ENCODE measurements at places on chromosomes 12 and 14. TPM values are rescaled to one million over a fixed set of nuclear protein-coding genes. Genes with fewer than 3 reads are reported as not detected.

DNA sequence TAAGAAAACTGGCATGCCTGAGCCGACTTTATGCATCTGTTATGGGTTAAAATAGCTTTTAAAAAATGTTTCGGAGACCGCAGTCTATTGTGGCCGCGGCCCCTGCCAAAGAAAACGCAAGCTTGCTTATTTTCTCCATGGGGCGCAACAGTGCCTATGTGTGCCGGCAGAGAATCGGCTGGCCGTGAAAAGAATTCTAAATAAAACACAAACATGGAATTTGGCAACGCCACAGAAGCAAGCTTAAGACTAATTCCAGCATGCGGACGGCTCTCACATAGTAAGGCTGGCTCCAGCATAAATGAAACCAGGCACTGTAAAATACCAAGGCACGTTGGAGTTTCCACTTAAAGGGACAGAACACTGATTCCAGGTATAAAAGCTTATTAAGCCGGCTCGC, 56.7 kb downstream of the BCL11B start:
- no peak for DNase-seq

DNA sequence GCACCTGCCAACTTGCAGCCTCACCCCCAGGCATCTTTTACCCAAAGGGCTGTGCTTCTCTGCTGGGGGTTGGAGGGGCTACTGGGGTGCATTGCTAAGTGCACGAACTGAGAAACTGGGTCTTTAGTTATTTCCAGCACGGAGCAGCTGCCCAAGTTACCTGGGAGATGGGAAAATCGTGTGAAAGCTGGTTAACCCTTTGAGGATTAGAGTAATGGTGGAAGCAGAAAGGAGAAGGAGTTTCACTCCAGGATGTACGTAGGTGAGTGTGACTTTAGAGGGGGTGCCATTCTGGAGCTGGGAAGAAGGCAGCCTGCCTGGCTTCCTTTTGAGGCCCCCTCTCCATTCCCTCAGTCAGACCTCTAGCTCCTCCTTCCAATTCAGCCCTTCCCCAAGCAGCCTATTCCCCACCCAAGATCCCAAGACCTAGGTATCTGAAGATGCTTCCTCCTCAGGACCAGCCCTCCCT, 1.0 kb upstream of the ADCY6 start:
- DNase-seq, result no peak

The SIRT4 gene
- 1.6 TPM for polyA plus RNA-seq

GRCh38 chr12:1470051-1470450, 124.3 kb downstream of the FBXL14 start:
- DNase-seq, result no peak

Data from A549 (cell line).